ENCODE measurements at places on chromosomes 7 and 10.

GRCh38 chr10:74681917-74682627, 144.3 kb upstream of the KAT6B start:
- no peak for DNase-seq

DNA sequence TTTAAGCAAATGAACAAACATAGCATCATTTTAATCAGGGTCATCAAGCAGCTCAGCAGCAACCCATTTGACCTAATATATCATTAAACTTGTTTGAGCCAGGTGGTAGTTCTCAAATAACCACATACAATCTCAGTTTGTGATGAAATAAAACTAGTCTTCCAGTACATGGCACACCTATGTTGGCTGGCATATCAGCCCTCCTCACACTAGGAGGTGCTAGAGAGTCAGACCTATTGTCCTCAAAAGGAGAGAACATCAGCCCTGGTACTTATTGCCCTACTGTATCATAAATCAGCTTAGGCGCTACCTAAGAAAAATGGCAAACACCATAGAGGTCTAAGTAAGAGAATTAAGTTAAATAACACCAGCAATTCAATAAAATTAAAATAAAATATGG, 81.7 kb downstream of the CABCOCO1 start:
- DNase-seq, result no peak

DNA sequence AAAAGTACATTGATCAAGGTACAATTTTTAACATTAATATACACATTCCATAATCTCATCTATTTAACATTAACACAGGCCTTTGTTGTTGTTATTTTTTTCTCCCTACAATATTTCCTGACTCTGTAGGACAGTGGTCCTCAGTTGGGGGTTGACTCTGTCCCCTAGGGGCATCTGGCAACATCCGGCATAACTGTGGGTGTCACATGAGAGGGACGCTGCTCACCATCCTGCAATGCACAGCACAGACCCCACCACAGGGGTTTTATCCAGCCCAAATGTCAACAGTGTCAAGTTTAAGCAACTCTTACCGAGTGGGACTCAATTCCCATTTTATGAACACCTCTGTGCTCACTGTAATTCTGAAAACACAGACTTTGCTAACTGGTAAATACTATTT, 8.8 kb downstream of the IDI1 start:
- DNase-seq, result no peak

- DNase-seq, result no peak
Observed at GRCh38 chr7:18288322-18289037, 207.1 kb upstream of the HDAC9 start.

DNA sequence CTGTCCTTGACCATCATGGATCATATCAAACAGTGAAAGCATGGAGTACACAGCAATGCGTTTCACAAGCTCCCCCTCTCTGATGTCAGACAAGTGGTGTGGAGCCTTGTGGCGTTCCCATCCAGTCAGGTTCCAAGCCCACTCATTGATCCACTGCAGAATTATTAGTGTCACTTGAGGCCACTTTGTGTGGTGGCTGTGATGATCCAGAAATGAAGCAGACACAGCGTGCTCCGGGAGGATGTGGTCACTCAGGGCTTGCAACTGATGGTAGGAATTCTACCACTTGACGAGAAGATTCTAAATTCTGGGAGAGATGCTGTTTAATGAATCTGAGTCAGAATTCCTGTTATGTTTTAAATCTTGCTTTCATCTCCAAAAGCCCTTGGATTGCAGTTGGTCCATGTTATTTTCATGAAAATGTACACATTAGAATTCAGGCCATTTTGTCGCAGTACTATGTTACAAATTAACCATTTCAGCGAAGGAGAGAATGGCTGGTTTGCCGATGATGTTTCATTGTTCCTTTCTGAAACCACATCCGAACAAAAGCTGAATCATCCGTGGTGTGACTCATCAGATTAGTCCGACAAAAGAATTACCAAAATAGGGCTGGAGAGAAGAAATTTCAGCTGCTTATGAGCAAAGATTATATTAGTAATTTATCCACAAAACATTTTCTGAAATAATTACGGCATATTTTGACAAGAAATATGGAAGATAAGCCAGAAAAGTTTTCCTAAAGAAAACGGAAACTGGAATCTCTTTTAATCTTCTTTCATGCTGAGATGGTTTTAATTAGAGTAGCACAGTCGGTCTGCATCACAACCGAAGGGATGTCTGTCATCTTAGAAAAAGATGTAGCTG, 48.1 kb downstream of the INSYN2A start:
- DNase-seq, result no peak

DNA sequence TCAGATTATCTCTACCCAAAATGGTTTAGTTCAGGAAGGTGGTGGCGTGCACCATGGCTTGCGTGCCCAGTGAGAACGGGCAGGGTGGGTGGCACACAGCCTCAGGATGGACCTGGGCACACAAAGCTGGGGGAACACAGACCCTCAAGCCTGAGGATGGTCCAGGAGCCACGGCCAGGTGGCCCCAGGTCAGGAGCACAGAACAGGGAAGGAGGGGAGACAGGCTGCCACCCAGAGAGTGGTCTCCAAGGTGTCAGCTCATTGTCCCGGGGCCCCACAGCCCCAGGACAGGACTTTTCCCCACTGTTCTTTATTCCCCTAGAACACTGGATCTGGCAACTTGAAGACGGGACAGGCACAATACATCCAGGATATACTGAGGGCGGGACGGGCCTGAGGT, 75.6 kb upstream of the MGMT start:
- no peak for DNase-seq

- DNase-seq, result no peak
Observed at GRCh38 chr7:66206119-66206933, 1.2 kb downstream of the TPST1 start.

- no peak for DNase-seq
Observed at GRCh38 chr7:73448609-73449008, 15.0 kb downstream of the FZD9 start.

GRCh38 chr7:41298409-41298808, 404.5 kb downstream of the INHBA start:
- no peak for DNase-seq

DNA sequence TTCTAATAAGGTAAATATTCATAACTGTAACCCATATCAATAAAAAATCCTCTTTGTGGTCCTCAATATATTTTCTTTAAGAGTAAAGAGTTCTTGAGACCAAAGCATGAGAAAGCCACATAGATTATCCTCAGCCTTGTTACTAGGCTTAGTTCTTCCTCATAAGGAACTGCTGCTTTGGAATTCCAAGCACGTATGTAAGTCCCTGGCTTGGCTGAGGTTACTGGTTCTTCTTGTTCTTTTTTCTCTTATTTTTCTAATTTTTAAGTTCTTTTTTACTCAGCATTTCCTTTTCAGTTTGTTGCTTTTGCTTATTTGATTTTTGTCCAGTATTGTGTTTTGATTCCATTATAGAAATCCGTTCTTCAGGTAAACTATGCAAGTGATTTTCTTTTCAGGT, 127.3 kb downstream of the MARCHF5 start:
- DNase-seq, result no peak

- no peak for DNase-seq
Observed at GRCh38 chr10:93452143-93452542, 30.0 kb downstream of the MYOF start.

GRCh38 chr10:83555264-83555663, 584.0 kb upstream of the GHITM start:
- DNase-seq, result no peak

DNA sequence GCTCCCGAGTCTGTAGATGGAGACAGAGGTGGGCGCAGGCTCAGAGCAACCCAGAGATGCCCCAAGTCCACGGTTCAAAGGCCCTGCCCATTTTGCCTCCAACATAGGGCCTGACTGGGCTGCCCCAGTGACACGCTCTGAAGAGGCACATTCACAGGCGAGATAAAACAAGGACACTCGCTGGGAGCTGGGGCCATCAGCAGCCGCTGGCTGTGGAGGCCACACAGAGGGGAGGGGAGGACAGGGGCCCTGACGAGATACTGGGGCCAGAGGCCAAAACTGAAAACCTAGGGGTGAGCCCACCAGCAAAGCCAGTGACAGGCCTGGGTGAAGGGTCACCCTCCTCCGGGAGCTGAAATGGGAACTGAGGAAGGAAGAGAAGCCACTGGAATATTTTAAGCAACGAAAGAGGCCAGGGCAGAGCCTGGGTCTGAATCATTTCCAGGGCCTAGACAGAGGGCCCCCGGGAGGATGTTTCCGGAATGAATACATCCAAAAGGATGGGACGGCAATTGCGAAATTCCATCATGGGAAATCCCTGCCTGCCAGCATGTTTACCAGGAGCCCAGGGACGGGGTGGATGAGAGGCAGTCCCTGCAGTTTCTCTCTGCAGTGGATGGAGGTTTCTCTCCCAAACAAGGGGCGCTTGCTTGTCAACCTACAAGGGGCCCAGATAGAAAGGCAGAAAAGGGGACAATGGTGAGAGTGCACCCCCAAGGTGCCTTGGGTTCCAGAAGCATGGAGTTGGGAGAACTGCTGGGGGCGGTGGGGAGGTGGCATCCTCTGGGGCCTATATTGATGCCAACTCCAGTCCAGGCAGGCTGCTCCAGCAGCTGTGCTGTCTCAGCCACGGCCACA, 29.0 kb upstream of the HSPA12A start:
- no peak for DNase-seq

- no peak for DNase-seq
Observed at GRCh38 chr7:139647085-139647484, 123.6 kb downstream of the CLEC2L start.

- no peak for DNase-seq
Observed at GRCh38 chr10:101558671-101559595, 29.1 kb downstream of the POLL start.

DNA sequence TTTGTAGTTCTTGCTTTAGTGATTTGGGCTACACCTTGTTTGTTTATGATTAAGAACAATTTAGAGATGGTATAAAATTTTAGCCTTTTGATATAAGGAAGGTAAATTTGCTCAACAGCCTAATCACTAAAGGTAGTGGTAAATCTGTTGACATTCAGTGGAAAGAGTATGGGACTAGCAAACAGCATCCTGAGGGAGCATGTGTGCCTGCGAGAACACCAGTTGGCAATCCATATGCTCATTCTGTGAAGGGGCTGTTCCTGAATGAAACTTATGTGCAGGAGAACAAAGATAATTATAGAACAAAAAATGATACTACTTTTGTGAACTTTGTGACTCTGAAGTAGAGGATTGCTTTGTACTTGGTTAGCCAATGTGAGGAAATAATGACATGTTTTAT, 44.0 kb downstream of the CAPZA2 start:
- DNase-seq, result no peak

DNA sequence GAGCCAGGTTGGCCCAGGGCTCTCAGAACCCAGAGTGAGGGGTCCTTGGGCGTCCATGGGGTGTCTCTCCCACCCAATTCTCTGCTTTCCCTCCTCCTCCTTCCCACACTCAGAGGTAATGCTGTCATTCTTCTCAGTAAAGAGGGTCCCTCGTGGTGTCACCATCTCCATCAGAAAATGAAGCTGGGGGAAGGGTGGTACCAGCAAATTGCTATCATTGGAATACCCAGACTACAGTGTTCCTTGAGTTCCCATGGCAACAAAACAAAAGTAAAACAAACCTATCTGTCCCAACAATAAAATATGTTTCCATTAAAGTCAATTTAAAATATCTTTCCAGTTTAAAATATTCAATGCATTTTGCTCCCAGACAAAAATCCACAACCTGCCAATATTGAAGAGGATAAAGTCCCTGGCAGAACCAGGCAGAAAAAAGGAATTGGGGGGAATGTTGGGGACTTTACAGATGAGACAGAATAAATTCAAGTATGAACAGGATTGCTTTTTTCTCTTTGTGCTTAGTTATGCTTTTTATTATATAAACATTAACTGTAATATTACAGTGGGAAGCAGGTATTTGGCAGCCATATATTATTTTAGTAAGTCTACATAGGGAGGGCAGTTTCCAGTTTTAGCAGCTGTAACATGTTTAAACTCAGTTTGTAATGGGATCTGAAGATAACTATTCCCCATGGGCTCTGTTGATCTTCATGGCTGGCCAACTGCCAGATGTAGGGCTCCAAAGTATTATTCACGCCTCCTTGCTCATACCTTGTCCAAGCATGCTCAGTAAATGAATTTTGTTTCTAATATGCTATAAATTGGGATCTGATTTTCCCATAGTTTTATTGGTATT, 182.1 kb downstream of the ARID5B start:
- no peak for DNase-seq

DNA sequence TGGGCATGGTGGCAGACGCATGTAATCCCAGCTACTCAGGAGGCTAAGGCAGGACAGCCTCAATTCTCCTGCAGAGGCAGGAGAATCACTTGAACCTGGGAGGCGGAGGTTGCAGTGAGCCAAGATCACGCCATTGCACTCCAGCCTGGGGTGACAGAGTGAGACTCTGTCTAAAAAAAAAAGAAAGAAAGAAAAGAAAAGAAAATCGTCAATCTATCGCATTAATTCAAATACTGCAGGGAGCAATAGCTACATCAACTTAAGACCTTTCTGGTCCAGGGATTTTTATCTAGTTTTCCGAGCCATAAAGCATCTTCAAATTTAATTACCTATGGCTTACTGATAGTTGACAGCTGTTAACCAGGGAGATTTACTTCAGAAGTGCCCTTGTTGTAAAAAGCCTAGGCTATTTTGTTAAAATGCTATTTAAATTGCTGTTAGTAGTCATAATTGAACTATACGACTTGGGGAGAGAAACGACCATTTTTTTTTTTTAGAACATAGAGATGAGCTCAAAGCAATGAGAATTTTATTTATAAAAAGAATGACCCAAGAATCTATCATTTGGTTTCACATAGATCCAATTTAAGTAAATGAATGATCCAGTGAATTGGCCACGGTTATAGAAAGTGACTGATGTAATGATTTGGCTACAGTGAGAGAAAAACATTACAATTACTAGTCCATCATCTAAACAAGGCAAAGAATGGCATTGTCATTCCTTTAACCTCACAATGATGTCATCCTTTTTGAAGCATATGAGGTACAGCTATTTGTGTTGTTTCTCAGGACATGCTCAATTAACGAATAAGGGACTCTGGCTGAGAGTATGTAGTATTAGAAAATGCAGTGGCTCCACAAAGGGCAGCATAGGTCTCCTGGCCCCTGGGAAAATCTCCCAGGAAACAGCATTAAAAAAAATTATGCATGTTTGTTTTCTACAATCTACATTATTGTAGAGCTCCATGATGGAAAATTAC, 85.3 kb downstream of the SEMA3C start:
- DNase-seq, result no peak

DNA sequence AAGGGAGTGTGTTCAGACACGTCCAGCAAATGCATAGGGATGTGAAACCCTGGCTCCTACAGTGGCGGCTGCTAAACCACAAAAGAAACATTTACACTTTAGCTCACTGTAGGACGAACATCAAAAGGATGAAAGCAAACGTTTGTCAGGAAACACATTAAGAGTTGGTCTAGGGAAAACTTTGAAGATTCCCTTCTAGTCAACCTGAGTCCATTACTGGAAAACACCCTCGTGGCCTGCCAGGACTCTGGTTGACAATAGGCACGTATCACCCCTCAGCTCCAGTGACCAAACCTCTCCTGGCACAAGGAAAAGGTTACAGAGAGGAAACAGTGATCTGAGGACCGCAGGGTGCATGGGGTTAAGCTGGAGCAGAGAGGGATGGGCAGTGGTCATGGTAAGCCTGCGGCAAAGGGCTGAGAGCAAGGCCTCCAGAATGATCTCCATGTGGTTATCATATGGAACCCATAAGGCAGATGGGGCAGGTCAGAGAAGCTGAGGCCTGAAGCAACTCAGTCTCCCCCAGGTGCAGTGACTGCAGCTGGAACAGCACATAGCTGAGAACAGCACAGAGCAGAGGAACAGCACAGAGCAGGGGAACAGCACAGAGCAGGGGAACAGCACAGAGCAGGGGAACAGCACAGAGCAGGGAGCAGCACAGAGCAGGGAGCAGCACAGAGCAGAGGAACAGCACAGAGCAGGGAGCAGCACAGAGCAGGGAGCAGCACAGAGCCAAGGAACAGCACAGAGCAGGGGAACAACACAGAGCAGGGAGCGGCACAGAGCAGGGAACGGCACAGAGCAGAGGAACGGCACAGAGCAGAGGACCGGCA, 49.9 kb downstream of the CHST15 start:
- DNase-seq, result no peak
